ENCODE measurements at places on chromosomes 11 and 22.

GRCh38 chr11:767238-767637 lies 10.0 kb downstream of the GATD1 start:
- DNase-seq, result no peak

GRCh38 chr11:116281173-116282160 lies 491.3 kb downstream of the BUD13 start:
- DNase-seq, result no peak

GRCh38 chr11:32985600-32985999 lies 30.1 kb upstream of the DEPDC7 start:
- no peak for DNase-seq

- DNase-seq, result no peak
These were observed 387.8 kb upstream of the CADM1 start for GRCh38 chr11:115892016-115892415.

GRCh38 chr11:13338427-13339069 lies 61.0 kb downstream of the BMAL1 start:
- DNase-seq, result peak; percentile 14

- no peak for DNase-seq
These were observed 25.5 kb downstream of the TMPRSS13 start for GRCh38 chr11:117903505-117904382.

- no peak for DNase-seq
These were observed 5.0 kb downstream of the CRKL start for GRCh38 chr22:20922141-20922751.

DNA sequence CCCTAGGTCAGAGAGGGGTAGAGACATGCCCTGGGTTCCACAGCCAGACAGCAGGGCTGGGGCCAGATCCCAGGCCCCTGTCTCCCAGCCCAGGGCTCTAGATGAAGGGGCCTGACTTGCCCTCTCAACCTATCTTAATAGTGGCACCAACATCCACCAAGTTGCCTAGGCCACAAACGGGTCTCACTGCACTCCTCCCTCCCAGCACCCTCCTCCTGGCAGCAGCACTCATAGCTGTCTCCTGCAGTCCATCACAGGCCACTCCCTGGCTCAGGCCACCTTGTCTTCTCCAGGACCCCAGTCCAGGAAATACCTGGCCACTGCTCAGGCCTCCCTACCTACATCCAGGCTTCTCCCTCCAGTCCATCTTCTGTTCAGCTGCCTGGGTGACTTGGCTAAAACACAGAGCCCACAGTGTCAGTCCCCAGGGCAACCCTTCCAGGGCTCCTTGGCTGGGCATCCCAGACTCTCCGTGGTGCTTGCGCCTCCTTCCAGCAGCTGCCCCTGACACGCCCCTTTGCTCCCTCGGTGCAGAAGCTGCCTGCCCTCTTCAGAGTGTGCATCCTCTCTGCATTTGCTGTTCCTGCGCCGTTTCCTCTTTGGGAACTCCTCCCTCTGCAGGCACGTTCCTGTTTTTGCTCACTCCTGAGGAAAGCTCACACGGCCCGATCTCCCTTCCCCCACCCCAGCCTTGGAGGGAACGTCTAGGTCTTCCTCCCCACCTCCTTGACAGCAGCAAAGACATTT lies 40.5 kb downstream of the LRRC32 start:
- DNase-seq, result no peak

GRCh38 chr11:82680252-82680651 lies 53.4 kb downstream of the FAM181B start:
- DNase-seq, result no peak

DNA sequence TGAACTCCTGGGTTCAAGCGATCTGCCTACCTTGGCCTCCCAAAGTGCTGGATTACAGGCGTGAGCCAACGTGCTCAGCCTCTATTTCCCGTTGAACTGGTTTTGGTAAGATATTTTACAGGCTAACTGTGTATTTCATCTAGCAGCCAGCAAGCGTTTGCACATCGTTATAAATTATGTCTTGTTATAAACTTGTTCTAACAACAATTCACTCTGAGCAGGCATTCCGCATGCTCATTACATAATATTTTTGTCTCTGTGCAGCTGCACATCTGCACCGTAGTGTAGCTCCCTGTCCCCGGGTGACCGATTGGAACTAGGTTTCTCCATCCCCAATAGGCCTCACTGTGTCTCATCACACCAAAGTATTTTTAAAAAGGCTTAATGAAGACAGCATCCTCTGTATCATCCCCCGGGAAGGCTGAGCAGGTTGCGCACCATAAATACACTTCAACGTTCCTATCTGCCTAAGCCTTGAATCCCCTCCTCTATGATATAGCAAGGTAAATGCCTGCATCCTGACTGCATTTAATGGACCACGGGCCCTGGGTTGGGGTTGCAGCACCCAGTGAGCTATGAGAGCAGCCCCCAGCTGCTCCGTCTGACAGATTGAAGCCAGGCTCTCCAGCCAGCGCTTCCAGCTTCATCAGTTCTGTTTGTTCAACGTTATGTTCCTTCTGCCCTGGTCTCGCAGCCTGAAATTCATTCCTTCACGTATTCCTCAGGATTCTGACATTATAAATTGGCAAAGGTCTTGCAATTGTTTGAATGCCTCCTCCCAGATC lies 47.7 kb downstream of the TST start:
- no peak for DNase-seq

DNA sequence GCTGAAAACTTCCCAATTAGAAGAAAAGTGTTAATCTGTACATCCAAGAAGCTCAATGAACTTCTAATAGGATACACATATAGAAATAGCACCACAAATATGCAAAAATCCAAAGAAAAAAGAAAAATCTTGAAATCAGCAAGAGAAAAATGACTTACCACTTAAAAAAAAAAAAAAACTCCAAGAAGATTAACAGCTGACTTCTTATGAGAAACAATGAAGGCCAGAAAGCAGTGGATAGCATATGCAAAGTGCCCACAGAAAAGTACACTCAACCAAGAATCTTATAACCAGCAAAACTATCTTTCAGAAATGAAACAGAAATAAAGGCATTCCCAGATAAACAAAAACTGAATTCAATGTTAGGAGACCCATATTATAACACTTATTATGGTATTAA lies 29.9 kb upstream of the OR5B12 start:
- no peak for DNase-seq

- DNase-seq, result no peak
These were observed 211.0 kb upstream of the NAV2 start for GRCh38 chr11:19501631-19502030.

- no peak for DNase-seq
These were observed 141.2 kb downstream of the CADM1 start for GRCh38 chr11:115362997-115363396.

GRCh38 chr11:11979488-11980117 lies 28.8 kb downstream of the DKK3 start:
- DNase-seq, result no peak

DNA sequence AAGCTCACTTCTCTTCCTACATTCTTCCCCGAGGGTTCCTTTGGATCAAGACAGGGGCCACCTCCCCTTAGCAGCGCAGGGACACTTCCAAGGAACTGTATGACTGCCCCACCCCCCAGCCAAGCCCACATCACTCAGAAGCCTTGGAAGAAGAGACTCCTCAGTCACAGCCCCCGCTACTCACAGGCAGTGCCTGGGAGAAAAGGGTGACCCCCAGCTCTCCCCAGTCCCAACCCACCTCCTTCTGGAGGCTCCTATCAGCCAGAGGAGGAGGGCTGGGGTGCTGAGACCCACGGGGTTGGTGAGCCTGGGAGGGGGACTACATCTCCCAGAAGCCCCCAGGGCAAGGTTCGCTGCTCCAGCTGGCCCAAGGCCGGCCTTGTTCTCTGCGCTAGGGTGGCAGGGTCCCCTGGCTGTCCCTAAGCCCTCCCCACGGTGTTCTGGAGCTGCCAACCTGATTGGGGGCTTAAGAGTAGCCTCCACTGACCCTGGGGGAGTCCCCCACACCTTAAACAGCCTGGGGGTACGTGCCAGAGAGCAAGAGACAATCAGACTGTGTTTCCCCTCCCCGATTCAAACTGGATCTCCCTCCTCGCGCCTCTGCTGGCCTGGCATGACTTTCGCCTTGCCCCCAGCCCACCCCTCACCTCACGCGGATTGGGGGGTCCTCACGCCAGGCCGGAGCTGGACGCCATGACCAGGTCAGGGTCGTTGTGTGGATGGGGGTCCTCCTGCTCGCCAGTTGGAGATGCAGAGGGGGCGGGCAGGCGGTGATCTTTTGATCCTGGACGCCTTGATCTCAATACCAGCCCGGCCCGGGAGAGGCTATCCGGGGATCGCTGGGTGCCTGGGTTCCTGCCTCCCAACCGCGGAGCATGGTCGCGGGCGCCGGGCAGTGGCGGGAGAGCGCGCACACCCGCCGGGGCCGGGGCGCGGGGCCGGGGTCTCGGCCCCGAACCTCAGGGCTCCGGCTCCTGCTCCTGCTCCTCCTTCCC lies 838 bp downstream of the BCL9L start:
- DNase-seq, result peak; percentile 60

DNA sequence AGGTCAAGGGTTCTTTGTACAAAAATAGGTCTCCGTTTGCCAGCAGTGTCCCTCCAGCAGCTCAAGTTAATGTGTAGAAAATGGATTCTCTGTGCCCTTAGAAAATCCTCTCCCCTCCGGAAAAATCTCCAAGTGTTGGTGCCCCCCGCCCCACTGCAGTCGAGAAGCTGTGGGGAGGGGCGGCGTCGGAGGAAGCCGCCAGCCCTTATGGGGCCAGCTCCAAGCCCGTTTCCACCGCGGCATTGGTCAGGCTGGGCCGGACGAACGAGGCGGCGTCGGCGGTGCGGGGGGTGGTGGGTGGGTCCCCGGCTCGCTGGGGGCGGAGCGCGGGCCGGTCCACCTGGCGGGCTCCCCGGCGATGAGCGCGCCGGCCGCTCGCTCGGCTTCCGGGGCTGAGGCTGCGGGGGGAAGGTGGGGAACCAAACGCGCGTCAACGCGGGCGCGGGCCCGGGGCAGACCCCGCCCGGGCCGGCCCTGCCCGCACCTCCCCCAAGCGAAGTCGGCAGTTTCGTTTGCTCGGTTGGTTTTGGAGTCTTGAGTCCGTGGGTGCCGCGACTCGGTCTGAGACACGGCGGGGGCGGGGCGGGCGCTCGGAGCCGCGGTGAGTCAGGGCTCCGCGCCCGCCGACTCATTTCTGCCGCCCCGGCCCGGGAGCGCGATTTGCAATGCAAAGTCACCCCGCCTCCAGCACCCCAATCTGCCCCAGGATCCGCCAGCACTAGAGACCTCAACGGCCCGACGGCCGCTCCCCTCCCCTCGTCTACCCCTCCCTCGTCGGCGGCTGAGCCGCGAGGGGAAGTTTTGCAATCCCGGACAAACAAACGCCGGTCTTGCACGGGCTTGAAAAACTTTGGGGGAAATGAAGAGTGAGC lies 1.4 kb downstream of the ASCL2 start:
- DNase-seq, result peak; percentile 73

DNA sequence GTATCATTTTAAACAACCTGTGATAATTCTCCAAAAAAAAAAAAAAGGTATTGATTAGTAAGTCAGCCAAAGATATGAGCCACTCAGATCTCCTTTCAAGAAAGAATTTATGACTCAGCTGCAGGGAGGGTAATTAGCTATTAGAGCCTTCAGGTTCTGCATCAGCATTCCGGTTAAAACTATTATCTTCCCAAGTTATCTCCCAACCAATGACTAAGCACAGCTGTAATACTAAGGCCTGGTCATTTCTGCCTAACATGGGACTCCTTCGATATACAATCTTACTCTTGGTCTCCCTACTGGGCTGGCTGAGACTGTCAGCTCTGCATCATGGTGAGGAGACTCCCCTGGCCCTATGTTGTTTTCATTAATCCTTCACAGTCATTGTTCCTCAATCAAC lies 60.4 kb downstream of the SBF2 start:
- no peak for DNase-seq

All from CD4-positive, alpha-beta T cell treated with Interleukin-17A for 4 hours (primary cell).